ENCODE measurements at places on chromosomes 5 and 9.

DNA sequence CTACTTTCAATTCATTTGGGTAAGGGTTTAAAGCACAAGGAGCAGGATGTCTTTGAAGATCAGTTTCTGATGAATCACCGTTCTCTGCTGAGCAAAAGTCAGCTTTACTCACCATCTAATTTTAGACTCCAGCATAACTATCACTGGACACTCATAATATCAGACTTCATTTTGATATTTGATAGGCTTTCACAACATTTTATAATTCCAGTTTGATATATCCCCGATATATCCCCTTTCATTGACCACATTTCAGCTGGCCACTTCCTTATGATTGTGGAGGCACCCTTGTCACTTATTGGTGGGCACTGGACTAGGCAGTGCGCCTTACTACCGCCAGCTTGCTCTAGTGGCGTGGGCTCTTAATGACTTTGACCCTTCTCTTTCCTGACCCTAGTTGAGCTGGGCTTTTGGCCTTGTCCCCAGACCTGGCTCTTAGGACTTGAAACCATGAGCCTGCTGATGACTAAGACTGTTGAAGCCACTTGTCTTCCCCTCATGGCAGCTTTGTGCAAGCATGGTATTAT is 46.8 kb downstream of the CYSTM1 start:
- no peak for DNase-seq

DNA sequence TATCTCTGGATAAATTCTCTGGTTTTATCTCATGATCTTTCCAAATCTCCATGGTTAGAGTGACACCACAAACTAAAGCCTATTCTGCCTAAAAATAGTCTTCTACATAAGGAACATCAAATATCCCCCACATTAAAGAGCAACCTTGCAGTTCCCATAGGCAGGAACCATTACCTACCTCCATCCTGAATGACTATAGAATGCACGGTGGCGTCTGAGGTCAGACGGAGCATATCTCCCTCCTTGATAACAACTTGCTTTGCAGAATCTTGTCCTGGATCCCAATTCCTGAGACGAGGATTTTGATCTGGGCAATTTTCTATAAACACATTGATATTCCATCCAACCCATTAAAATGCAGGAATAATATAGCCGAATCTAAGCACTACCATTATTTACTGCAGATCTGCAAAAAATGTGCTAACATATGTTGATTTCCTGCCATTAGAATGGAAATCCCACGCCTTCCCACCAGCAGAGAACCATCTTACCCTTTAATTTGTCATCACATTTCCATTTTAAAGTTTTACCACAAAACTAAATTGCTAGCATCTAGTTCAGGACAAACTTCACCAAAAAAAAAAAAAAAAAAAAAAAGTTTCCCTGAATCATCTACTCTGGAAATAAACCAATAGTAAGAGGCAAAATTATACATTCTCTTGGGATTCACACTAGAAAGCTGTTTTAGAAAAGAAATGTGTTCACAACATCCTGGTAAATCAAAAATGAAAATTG is 22.1 kb downstream of the CEMIP2 start:
- DNase-seq, result no peak

DNA sequence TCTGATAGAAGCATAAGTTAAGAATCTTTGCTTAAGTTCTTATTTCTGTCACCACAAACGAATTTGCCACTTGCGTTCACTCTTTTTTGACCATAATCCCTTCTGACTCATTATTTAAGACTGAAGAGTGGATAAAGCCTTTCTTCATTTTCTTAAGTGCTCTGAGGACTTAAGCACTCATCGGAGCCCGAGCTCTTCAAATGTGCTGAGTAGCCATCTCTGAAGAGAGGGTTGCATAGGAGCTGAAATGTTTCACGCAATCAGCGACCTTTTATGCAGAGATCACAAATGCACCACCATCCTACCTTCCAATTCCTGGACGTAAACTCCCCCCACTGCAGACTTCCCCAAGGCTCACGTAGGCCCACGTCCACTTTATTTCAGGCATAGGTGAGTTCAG is 699.2 kb downstream of the IRX1 start:
- DNase-seq, result no peak

DNA sequence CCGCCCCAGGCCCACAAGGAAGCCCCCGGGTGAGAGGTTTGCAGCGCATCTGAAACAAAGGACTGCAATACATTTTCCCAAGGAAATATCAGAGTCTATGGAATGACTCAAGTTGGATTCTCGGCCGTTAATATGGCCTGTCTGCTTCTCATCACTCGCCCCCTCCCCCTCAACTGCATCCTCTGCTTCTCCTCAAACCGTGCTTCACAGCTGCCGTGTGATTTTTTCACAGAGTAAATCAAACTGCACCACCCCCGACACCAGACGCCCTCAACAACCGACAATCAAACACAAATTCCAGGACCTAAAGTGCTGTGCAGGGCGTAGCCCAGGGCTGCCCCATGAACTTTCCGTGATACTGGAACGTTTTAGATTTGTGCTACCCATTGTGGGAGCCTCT is 176.9 kb downstream of the ROR2 start:
- DNase-seq, result no peak

DNA sequence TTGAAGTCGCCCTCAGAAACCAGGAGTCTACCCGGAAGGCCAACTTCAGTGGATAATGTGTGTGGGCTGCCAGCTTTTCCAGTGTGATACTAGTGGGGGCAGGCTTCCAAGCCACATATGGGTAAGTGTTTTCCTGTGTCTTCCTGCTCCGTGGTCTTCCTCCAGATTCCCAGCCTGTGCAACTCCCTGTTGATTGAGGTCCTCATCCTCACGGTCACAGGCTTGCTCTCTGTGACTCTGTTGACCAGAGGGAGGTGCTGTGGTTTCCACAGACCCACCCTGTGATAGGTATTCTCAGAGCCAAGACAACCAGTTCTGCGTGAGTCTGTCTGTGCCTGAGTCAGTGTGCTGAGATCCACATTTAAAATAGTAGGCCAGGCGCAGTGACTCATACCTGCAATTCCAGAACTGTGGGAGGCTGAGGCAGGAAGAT is 388.0 kb upstream of the IRX2 start:
- no peak for DNase-seq

DNA sequence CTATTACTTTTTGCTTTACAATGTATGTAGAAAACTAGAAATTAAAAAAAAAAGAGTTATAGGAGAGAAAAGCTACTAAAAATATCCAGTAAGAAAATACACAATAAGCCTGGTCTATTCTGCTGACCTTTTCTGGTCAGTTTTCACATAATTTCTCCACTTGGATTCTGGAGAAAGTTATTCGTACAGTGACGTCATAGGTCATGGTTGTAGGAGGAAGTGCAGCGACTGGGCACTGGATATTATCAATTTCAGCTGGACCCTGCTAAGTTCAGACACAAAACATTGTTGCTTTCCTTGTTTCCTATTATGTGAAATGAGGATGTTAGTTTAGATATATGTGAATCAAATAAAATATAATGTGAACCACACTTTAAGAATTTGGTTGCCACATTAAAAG is 201.2 kb downstream of the MTRR start:
- no peak for DNase-seq

DNA sequence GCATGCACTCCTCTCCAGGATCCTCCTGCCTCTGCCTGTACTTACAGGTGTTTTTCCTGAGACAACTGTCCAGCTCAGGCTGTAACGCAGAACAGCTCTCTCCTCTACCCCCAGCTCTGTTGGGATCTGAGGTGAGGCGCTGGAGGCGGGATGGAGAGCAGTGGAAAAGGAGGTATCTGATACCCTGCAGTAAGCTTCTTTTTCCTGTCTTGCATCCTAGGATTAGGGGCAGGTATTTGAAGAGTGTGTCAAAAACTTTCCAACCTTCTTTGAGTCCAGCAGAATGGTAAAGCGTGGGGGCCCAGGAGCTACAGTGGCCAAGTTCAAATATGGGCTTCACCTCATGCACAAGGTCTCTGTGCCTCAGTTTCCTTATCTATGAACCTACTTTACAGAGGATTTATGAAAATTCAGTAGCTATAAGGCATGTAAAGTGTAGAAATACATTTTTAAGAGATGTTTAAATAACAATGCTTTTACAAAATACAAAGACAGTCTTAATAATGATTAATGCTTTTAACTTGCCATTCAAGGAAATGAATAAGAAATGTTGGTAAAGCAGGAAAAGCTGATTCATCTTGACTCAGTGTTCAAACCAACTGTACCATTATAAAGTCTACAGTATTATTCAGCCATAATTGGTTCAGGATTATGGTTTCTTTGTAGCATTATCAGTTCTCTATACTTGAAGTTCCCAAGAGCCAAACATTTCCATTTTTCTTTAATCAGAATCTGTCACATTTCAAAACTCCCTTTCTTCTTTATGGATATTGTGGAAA is 26.1 kb downstream of the MAP1B start:
- DNase-seq, result no peak

DNA sequence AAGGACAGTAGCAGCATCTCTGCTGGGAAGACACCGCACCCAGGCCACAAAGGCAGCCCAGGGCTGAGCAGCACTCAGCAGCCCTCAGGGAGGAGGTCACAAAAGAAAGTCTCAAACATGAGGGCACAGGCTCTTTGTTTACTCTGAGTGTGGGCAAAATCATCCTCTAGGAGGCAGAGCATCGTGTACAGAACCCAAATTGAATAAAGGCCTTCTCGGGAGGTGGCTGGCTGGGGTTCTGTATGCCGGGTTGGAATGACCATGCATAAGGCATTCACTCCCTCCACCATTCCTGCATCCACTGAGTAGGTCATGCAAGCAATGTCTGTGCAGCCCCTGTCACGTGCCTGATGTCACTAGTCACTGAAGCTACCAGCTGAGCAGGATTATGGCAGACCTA is 412.8 kb downstream of the SPOCK1 start:
- no peak for DNase-seq

DNA sequence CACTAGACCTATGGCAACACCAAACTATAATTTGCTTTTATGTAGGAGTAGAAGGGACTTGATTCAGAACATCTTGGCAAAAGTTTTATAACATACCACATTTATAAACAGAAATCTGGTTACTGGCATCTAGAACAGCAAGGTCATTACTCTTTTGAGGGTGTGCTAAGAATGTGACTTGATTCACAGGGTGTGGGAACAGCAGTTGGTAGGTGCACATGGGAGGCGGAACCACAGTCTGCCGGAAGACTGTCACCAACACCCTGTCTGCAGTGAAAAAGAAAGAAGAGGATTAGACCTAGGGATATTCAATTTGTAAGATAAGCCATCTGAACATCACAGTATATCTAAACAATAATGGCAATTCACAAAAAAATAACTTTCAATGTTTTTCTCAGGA is 23.0 kb downstream of the ELP1 start:
- no peak for DNase-seq

DNA sequence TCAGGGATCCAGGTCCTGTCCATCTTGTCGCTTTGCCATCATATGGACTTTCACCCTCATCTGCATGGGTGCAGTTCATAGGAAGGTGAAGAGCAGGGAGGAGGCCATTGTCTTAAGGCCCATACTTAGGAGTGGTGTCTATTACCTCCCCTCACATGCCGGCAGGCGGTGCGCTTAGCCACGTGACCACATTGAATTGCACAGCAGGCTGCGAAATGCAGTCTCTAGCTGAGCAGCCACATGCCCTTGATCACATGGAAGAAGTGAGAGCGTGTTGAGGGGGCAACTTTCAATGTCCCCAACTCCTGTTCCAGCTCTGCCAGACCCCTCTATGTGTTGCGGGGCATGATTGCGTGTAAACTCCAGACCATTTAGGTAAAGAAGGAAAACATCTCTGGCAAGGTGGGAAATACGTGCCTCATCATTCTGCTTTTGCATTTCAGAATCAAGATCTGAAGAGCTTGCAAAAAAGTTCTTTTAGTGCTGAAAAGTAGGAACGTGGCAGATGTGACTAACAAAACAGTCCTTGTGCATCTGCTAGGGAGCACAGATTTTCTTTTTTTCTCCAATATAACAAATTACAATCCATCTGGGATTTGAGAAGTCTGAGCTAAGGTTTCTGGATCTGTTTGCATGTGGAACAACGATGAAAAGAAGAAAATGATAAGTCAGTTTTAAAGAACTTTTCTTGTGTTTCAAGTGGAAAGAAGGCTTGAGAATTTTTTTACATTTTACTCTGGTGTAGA is 34.4 kb downstream of the ROPN1L start:
- DNase-seq, result no peak

GRCh38 chr9:68933434-68934328 is 80.2 kb downstream of the PRKACG start:
- no peak for DNase-seq

GRCh38 chr9:112809351-112809848 is 58.8 kb downstream of the SNX30 start:
- no peak for DNase-seq

DNA sequence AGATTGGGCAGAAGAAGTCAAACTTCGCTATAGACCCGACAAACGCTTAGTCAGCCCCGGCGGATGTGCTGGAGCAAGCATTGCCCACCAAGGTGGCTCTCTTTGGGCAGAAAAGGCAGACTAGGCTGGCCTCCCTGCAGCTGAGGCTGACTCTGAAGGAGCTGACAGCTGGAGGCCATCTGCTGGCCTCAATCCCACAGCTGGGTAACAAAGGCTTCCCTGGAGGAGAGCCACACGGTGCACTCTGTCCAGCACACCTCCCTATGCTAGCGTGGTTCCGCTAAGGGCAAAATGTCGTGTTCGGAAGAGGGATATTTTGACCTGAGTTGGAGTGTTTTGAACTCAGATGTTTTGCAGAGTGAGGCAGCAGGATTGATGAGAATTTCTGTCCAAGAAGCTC is 103.5 kb upstream of the PTCH1 start:
- DNase-seq, result no peak

- no peak for DNase-seq
Observed at GRCh38 chr5:98231089-98231488, 542.4 kb upstream of the RGMB start.

DNA sequence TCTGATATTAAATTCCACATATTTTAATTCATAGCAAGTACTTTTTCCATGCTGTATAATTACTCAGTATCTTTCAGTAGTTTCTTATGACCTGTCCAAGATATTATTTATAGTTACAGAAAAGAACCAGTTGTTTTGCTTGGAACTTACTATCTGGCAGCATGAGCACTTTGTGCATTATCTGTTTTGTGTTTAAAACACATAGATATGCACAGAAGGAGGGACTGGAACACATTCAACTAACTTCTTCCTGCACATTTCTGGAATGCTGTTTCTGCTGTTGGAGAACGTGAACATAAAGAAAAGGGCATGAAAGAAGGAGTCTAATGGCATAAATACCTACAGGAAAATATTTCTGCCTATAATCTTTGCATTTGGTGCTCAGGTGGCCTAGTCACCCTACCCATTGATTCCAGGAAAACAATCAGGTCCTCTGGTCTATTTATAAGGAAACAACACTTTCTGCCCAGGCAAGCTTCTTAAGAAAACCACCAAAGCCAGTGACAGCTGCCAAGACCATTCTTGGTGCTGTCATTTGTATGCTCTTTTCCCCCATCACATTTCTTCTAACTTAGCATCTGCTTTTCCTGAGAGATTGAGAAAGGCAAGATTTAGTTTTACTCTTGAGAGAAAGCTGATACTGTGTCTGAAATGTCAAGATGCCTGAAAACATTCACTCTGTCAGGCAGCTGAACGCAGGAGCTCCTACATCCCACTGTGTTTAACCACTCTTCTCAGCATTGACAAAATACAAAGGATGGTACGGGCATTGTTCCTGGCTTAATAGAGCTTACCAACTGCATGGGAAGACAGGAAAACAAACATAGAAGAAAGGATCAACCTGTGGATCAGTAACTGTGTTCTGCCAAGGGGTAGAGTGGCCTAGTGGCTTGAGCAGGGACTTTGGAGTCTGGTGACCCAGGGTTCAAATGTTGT is 40.3 kb downstream of the RAB3C start:
- DNase-seq, result no peak

Measured in BE2C (cell line).